ENCODE measurements at places on chromosomes 6 and 20.
A peak's percentile ranks its signal among the peaks of the same experiment; 100 is the strongest.

GRCh38 chr20:44215125-44215524, 4.6 kb upstream of the OSER1 start:
- peak; percentile 51 for DNase-seq

DNA sequence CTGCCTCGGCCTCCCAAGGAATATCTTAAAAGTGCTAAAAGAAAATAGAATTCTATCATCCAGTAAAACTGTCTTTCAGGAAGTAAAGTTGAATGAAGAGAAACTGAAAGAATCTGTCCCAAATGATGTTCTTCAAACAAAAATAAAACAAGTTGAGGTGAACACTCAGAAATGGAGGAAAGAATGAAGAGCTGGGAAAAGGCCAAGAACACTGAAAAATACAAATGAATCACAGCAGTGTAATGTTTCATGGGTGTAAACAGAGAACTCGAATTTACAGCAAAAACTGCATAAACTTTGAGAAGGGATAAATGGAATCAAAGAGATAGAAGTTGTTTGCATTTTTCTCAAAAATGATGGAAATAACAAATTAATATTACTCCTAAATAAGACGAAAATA, 317.3 kb downstream of the TAF4 start:
- DNase-seq = no peak

GRCh38 chr6:92469186-92469828, 950.1 kb downstream of the EPHA7 start:
- no peak for DNase-seq

GRCh38 chr6:131960371-131961133, 9.4 kb upstream of the CCN2 start:
- DNase-seq = no peak
